Stimulated activated CD4-positive, alpha-beta T cell treated with anti-CD3 and anti-CD28 coated beads, Interleukin-1b, Interleukin-23, amount 100 ng/mL, for 1 hour (primary cell): ENCODE measurements at places on chromosomes 2 and 18.

DNA sequence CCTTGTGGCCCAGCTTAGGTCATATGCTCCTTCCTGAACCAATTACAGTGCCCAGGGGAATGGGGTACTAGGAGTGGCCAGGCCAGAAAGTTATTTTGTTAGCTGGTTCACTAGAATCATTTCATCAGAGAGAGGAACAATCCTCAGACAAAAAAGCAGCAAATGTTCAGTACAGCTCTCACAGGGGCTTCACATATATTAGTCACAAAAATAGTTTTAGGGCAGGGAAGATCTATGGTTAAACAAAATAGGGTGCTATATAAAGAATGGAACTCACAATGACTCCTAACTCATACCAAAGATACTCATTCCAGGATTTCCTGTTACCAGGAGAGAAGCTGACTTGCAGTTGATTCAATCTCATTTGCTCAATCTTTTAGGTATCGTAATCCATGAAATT, 71.0 kb downstream of the CWC22 start:
- DNase-seq, result no peak

DNA sequence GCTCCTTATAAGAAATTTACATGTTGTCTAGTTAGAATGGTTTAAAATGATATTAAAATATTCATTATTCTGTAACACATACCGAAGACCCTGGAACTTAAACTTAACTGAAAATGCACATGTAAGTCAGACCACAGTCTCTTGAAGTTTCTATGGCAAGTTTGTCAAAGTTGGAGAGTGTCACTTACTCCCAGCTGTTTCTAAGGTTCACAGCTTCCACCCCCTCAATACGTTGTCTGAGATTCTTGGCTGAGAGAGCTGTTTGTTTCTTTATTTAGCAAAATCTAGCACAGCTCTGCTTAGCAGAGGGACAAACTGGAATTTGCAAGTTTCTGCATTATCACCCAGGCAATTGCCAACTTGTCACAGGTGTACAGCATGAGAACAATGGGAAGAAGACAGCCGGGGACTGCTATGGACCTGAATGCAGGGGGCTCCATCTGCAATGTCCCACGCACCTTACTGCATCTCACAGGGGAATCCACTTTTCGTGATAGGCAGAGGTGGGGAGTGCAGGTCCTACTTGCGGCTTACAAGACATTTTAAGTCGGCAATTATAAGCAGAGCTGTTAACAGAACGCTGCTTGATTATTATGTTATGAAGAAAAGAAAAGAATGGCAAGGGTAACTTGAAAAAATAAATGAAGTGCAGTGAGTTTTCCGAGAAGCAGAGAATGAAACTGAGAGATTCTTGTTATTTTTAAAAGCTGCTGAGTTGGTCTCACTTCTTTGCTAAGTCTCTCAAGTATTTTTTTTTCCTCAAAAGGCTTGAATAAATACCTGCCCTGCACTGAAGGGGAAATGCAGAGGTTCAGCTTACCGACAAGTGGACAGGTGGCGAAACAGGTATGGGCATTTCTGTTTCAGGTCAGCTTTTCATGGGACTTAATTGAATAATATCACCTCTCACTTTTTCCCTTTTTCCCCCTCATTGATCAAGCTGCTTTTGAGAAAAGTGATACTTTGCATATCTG, 1072.1 kb upstream of the FANCL start:
- DNase-seq, result no peak

GRCh38 chr2:176643646-176644045, 374.4 kb downstream of the MTX2 start:
- no peak for DNase-seq

- no peak for DNase-seq
Observed at GRCh38 chr2:226716126-226716525, 83.5 kb downstream of the IRS1 start.

DNA sequence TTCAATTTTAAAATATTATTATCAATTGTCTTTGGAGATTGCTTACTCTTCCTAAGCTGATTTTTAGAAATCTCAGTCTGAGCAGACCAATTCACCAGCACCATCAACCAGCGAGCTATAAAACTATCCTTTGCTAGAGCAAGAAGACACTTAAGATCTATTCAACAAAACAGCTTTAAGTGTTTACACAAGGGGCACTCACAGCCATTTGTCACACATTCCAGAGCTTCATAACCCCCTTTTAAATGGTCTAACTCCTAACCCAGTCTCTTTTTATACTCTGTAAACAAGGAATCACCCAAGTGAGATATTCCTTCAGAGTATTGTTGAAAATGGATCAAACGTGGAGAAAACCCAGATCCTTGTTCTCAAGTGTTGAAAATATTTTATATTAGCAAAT, 1294.1 kb upstream of the CHAC2 start:
- no peak for DNase-seq

- no peak for DNase-seq
Observed at GRCh38 chr2:120988700-120989511, 253.2 kb downstream of the GLI2 start.

DNA sequence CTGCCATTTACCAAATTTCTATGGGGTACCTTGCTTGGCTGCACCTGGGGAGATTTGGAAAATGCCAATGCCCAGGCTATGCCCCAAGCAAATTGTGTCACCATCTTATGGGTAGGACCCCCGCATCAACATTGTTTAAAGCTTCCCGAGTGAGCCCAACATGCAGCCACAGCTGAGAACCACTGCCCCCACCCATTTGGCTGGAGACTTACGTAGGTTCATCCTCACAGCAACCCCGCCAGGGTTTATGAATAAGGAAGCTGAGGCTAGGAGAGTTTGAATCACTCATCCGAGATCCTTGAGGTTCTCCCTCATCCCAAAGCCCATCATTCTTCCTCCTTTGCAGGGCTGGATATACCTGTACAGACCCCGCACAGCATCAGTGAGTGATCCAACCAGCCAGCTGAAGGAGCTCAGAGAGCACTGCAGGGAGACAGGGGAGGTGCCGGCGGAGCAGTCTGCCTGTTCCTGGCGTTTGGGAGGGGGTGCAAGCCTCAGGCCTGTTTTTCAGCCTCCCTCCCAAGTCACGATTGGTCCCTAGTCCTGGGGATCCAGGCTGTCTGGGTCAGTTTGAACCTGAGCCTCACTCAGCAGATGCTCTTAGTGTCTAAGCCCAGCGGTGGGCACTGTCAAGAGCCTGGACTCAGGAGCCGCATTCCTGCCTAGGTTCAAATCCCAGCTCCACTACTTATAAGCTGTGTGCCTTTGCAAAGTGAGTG, 164.9 kb downstream of the SMAD7 start:
- no peak for DNase-seq

GRCh38 chr2:137842430-137842829, 121.8 kb upstream of the HNMT start:
- DNase-seq, result no peak

DNA sequence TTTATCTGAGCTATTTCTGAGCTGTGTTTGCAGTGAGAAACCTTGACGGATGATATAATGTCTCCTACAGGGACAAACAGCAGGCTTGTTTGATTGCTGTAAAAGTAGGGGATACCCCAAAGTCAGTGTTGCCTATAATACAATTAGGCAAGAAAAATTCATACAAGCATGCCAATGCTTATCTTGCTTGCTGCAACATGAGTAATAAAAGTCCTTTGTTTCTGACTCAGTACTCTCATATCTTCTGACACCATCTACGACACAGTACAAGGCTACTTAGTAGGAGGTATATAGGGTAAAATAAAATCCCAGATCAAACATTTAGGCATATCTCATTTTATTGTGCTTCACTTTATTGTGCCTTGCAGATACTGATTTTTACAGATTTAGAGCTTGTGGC, 33.0 kb downstream of the ERBB4 start:
- no peak for DNase-seq

- DNase-seq, result no peak
Observed at GRCh38 chr2:106562268-106563186, 75.4 kb downstream of the CD8B2 start.

- DNase-seq, result no peak
Observed at GRCh38 chr2:72136331-72136730, 11.3 kb downstream of the CYP26B1 start.

- no peak for DNase-seq
Observed at GRCh38 chr2:22497789-22498188, 887.2 kb upstream of the KLHL29 start.

GRCh38 chr18:3118195-3119010, 101.4 kb downstream of the MYOM1 start:
- DNase-seq, result no peak

DNA sequence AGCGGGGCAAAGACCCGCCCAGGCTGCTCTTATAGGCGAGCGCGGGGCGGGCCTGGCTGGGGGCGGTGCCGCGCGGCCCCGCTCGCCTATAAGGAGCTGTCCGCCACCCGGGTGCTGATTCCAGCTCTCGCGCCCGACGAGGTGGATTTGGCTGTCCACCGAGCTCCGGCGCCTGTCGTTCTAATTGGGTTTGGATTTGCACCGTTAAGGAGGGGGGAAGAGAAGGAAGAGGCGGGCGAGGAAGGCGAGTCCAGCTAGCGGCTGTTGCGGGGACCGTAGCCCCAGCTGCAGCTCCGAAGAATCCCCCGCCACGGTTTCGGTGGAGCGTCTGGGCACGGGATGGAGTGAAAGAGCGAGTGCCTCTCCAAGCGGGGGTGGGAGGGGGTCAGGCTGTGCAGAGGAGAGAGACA, at the start of gene CNTNAP5:
CNTNAP5 (plus strand) TSS at position 117 of the 410 bp plus-strand sequence. CDS start 364 bp downstream, outside the sequence.
- DNase-seq, result no peak

DNA sequence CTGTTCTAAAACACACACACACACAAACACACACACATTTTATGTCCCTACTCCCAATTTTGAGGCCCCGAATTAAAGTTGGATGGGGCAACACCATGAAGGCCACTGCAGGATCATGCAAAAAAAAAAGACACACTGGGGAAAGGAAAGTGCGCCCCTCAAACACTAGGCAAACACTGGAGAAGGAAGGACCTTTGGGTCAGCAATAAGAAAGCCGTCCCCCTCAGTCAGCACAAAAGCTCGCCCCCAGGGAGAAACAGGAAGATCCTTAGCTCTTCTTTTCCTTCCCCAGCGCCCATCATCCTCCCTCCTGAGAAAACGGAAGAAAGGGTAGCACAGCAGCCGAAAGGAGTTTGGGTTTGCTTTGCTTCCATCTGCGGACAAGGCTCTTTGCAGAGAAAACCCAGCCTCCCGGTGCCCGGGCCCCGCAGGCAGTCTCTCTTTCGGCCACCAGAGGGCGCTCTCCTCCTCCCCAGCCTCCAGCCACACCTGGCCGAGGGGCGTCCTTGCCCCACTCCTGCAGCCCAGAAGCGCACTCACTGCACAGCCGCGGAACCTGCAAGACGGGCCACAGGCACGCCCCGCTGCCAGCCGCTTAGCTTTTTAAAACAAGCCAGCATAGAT, 248.5 kb downstream of the CDH20 start:
- DNase-seq, result no peak

- DNase-seq, result no peak
Observed at GRCh38 chr2:209526561-209526960, 102.7 kb downstream of the MAP2 start.

DNA sequence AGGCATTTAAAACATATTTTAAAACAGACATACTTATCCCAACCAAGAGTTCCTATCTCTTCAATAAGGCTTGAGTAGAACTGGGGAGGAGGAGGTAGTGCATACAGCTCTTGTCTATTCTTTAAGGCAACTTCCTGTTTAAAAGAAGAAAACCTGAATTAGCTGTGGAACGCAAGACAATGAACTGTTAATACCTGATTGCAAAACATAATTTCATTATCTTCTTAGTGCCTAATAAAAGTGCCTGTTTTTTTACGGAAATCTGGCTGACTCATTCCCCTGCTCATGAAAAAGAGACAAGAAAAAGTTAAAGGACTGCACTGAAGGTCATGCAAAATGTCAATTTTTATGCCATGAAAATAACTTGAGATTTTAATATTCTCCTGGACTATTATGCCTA, 19.2 kb downstream of the FANCL start:
- no peak for DNase-seq

GRCh38 chr2:134778372-134778771, 59.6 kb upstream of the TMEM163 start:
- no peak for DNase-seq

GRCh38 chr2:31578316-31578715, 2.4 kb downstream of the SRD5A2 start:
- DNase-seq, result no peak

DNA sequence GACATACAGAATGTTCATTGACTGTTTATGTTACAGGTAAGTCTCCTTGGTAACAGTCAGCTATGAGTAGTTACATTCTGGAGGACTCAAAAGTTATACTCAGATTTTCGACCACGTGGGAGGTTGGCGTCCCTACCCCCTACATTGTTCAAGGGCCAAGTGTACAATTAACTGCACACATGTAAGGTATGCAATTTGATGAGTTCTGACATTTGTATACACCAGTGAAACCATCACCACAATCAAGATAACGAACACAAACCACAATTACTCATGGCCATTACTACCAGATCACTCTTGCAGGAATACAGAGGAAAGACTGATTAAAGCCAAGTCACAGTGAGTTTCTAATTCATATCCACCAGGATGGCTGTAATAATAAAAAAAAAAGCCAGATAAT, 39.6 kb upstream of the LDLRAD4 start:
- DNase-seq, result no peak

- no peak for DNase-seq
Observed at GRCh38 chr18:2903006-2903405, 56.2 kb downstream of the EMILIN2 start.

GRCh38 chr2:216164576-216164975, 55.4 kb downstream of the XRCC5 start:
- no peak for DNase-seq

DNA sequence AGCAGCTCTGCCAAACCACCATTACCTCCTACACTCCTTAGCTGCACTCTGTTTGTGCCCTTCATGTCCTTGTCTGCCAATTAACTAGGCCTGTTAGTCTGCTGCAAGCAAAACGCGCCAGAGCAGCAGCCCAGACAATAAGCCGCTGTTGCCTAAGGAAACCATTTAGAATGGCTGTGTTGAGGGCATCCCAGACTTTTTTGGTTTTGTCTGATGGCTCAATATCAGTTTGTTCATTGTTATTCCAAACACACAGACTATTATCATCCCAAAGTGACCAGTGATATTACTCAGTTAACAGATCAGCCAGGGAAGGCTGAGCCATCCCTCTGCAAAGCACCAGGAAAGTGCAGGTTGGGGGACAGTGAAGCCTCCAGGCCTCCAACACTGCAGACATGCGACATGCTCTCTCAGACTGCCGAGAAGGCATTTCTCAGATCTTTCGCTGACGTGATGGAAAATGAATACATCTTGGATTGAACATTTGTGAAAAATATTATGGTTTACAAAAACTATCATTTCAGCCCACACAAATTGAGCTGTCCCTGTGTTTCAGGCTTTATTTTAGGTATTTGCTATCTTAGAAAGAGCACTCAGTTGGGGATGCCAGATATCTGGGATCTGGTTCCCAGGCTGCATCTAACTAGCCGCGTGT, 182.0 kb upstream of the HNRNPA3 start:
- DNase-seq, result no peak
